NCI-H446 treated with DMSO at 0.1 percent for 48 hours (cell line): ENCODE measurements at places on chromosomes 3 and 15.

DNA sequence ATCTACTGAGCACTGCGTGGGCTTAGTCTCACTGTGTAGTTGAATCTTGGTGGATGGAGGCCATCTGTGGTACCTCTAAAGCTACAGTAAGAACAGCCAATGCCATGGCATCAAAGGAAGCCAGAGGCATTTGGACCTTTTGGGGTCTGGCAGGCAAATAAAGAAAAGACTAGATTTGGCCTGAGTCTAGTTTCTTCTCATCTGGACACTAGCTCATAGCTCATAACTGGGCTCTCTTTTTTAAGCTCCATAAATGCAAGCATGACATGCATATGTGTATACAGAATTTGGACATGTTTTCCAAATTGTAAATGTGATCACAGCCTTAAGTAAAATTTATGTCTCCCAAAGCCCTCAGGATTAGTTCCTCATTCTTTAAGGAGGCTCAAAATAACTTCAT is 107.5 kb downstream of the CNTN6 start:
- DNase-seq: no peak

DNA sequence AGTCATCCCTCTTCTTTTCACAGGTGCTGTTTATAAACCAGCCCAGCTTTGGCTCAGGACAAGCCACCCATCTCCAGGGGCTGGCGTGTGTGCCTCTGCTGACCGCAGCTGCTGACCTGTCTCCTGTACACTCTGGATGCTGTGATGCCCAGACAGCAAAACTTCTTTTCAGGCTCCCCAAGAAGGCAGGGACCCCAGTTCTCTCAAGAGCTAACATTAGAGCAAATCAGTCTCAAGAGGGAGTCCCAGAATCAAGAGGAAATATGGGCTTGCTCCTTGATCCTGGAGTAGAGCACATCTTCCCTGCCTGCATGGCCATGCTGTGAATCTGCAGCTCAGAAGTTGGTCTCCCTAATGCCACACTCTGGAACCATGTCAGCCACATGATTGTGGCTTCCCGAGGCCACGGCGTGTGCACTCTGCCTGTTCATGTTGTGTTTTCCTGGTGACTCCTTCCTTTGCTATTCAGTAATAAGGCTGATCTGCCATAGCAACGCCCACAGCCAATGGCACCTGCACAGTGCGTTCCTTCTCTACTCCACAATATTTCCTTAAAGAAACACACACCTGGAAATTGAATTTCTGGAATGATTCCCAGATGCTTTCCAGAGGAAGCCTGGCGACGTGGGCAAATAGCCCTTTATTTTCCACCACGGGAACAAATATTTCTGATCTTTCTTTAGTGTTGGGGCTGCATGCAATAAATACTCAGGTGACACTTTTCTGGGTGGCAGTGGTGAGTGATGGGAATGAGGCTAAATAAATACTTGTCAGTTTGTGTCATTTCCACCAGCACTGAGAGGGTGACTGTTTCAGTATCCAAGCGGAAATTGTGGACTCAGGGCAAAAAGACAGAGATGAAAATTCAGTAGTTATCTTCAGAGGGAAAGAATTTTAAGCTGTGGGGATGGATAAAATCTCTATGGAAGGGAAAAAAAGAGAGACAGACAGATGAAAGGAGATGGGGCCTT is 21.9 kb upstream of the THSD4 start:
- no peak for DNase-seq

DNA sequence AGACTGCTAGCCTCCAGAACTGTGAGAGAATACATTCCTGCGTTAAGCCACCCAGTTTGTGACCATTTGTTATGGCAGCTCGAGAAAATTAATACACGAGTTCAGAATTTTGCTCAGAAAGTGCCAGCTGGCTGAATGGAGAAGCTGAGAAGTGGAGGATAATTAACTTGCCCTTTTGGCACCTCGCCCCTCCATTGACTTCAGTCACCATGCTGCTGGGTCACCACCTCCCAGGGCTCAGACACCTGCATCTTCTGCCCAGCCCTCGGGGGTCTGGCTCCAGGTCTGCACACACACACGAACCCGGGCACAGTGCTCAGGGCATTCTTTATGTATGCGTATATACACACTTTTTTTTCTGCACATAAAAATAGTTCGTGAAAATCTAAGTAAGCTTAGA is 32.0 kb downstream of the AMOTL2 start:
- peak; percentile 47 for DNase-seq

- no peak for DNase-seq
These were observed 388.2 kb upstream of the RGMA start for GRCh38 chr15:93477188-93477587.

GRCh38 chr15:63893866-63894661 is 60.3 kb upstream of the HERC1 start:
- DNase-seq: no peak

GRCh38 chr3:149844091-149844490 is 31.1 kb downstream of the RNF13 start:
- DNase-seq: no peak

- no peak for DNase-seq
These were observed 10.0 kb upstream of the CHRNB4 start for GRCh38 chr15:78651007-78651406.

DNA sequence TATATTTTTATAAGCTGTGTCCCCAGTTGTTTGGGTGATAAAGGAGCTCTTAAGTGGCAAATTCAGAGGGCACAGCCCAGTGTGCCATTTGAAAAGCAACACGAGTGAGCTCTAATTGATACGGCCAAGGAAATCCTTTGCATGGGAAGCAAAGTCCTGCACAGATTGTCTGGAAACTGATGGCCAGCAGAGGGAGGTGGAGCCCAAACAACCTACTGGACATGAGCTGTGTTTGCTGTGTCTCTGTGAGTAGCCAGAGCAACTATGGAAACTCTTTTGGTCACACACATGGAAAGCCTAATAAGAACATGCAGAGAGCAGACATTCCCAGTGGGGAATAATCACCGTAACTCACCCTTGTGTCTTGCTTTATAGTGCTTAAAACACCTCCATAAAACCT is 24.4 kb downstream of the ONECUT1 start:
- no peak for DNase-seq

DNA sequence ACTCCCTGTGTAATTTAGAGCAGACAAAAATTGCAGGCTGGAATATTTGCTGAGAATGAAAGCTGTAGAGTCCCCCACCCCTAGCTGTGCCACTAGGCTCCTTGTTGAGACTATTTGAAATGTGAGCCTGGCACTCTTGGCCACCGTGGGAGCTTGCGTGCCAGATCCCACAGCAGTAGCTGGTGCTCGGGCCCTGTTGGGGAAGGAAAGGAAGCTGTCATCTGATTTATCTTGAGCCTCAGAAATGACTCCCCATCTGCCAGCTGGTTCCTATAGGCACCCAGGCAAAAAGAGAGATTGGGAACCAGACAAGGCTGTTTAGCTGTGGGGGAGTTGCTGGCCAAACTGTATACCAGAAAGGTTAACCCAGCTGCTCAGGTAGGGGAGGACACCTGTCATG is 23.4 kb upstream of the CLEC3B start:
- DNase-seq: no peak

GRCh38 chr3:138673641-138674530 is 65.3 kb downstream of the FAIM start:
- DNase-seq: no peak

DNA sequence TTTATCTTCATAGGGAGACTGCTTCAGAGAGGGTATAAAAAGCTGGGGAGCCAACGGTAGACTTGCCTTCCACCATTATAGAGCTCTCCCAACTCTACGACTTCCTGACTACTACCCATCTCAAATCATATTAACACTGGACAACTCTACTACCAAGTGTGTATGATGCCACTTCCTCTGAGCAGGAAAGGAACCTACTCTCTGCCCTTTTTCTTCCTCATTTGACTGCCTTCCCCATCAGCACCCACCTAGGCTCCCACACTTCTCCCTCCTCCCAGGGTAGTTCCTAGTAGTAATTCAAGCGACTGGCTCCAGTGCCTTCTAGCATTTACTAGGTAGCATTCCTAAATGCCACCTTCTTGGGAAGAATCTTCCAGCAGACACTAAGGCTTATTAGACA is 24.5 kb upstream of the TBL1XR1 start:
- DNase-seq: no peak

DNA sequence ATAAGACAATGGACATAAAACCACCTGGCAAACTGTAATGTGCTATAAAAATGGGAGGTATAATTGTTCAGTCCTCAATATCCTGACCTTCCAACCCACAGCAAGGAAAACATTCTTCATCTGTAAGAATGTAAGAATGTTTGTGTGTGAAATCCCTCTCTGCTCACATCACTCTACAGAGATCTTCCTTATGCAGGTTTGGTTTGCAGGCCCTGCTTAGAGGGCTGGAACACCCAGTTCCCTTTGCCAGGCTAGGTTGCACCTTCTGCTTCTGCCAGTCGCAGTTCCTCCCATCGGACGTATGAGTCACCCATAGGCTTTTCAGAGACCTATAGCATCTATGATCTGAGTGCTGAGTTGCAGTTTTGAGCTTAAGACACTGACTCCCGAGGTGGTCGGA is 24.1 kb upstream of the MINAR1 start:
- DNase-seq: no peak

DNA sequence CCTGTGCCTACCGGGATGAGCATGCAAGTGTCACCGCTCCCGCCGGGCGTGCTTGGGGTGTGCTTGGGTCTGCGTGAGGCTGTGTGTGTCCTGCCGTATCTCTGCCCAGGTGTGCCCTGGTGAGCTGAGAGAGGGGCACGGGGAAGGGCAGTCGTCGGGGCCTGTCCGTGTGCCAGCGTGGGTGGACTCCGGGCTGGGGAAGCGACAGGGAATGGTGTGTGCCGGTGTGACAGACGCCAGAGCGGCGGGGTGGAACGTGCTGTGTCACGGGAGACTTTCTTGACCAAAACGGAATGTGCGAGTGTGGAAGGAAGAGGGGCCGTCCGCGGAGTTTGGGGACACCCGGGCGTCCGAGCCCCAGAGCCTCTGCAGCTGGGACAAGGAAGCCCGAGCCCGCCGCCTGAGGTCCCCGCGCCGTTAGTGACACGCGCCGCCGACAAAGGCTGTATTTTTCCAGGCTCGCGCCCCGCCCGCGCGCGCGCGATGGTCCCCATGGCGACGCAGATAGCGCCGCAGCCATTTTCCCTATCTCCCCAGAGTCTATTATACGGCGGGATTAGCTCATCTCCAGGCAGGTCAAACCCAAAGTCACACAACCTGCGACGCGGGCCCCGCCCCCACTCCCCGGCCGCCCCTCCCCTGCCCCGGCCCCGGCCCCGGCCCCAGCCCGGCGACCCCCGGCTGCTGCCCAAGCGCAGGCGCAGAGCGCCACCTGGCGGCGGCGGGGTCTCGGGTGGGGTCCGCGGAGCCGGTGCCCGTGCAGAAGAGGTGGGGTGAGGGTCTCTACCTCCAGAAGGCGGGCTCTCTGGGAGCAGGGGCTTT is 4.5 kb upstream of the GATA2 start:
- peak; percentile 16 for DNase-seq

GRCh38 chr3:45579251-45579650 is 15.3 kb upstream of the LIMD1 start:
- DNase-seq: no peak

DNA sequence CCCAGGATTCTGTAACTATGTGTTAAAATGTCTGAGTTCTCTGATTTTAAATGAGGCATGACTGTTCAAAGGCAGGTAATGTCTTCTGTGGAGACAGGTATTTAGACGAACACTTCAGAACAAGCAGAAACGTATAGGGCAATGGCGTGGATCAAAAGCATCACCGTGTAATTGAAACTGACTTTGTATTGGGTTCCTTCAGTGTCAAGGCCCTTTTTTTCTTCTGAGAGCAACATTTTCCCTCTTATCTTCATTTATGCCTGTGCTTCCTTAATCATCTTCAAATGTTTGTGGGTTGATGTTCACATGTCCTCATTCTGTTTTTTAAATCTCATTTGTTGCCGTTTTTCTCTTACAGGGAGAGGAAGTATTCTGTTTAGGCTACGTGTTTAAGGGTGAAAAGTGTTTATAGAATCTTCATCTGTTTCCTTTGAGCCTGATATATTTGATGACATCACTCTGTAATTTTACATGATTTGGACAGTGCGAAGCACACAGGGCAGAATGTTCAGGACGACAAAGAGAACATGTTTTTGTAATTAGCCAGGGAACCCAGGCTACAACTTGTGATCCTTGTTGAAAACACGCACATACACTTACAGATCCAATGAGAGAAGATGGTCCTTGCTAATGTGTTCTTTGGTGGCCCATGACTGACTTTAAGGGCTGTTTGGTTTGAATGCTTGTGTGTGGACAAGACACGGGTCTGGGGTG is 196.0 kb downstream of the LRTM1 start:
- DNase-seq: no peak

DNA sequence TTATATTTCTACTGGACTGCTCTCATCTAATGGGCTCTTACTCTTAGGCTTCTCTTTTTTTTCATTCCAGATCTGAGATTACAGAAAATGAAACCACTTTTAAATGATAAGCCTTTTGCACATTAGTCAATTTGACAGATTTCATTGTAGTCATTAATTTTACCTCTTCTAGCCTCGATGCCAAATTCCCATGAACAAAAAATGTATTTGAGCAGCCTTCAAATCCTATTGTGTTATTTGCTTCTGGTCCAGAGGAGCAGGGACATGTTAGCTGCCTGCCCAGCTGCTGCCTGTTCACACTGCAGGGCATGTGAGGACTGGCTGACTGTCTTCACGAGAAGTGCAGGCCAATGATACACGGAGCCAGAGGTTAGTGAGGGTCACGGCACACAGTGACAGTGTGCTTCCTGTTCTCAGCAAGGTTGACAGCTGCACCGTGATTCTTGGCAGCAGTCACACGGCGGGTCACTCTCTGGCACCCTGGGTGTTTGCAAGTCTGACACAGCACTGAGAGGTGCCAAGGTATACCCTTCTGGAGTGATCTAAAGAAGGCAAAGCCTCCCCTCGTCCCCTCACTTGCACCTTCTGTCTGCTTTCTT is 40.8 kb downstream of the KAT2B start:
- DNase-seq: peak; percentile 22

DNA sequence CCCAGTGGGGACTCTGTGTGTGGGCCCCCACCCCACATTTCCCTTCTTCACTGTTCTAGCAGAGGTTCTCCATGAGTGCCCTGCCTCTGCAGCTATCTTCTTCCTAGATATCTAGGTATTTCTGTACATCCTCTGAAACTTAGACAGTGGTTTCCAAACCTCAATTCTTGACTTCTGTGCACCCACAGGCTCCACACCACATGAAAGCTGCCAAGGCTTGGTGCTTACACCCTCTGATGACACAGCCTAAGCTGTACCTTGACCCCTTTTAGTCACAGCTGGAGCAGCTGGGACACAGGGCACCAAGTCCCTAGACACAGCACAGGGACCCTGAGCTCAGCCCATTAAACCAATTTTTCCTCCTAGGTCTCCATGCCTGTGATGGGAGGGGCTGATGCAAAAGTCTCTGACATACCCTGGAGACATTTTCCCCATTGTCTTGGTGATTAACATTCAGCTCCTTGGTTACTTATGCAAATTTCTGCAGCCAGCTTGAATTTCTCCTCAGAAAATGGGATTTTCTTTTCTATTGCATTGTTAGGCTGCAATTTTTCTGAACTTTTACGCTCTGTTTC is 304.5 kb downstream of the OTOL1 start:
- DNase-seq: no peak
